ENCODE measurements at places on chromosomes 13 and 19. TPM values are rescaled to one million over a fixed set of nuclear protein-coding genes. Genes with fewer than 3 reads are reported as not detected.

The ALKBH6 gene
- total RNA-seq, result 21.5 TPM

DNA sequence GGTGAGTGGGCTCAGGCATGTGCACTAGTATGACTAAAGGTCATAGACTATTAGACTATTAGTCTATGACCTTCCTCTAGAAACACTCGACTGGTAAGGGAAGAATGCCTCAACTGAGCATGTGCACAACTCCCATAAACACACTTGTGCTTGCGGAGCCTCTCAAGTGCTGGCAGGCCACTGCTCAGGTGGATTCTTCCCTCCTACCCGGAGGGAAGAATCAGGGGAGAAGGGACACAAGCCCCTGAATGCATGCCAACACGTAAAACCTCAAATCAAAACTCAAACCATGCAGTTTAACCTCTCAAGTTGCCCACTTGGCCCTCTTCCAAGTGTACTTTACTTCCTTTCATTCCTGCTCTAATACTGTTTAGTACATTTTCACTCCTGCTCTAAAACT lies 287.6 kb upstream of the SGCG start:
- DNase-seq, result peak; percentile 27

The IFNL1 gene
- not detected for total RNA-seq

DNA sequence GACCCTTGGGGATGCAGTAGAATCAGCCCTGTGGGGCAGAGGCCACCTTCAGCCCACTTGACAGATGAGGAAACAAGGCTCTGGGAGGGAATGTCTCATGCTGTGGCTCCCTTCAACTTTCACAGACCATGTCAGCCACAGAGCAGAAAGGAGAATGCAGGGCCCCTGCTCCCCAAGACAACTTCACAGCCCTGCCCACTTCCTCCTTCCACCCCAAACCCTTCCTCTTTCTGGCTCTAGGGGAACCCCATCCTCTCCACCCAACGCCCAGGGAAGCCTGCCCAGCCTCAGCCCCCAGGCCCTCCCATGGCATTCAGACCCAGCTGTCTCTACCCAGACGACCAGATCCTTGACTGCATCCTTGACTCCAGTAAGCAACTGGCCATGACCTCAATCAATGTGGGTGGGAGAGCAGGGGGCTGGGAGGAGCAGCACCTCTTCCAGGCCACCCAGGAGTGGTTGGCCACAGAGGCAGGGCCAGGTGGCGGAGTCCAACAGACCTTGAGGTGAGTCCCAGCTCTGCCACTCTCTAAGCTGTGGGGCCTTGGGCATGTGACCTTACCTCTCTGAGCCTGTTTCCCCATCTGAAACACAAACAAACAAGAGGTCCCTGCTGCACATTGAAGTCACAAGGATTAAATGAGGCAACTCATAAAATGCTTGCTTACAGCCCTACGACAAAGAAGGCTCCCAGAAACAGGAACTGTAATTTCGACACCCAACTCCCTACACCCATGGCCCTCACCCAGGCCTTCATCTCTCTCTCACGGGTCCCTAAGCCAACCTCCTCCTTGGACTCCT lies 15.8 kb downstream of the DEDD2 start:
- DNase-seq, result no peak

The IGLON5 gene
- not detected for total RNA-seq

The CACNG7 gene
- not detected for total RNA-seq

- no peak for DNase-seq
These were observed 1775.1 kb upstream of the PCDH20 start for GRCh38 chr13:63190742-63191141.

GRCh38 chr13:102947745-102948405 lies 102.0 kb downstream of the ERCC5 start:
- DNase-seq, result no peak

DNA sequence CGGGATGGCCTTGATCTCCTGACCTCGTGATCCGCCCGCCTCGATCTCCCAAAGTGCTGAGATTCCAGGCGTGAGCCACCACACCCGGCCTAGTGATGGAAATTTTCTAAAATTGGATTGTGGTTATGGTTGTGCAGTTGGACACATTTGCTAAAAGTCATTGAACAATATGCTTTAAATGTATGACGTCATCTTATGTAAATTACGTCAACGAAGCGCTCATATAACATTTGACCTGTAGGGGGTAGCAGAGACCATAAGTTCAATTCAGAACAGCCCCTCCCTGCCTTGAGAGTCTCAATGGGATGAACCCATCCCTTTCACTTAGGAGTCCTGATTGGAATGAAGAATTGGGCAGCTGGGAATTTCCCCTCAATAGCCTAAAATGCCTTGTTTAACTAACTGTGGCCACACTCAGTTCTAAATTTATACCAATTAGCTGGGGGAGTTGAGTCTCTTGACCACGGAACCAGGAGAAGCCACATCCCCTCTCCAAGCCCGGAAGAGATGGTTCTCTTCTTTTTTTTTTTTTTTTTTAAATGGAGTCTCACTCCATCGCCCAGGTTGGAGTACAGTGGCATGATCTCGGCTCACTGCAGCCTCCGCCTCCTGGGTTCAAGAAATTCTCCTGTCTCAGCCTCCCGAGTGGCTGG lies 15.2 kb upstream of the TLE6 start:
- DNase-seq, result peak; percentile 78

The LSR gene
- total RNA-seq, result 87.2 TPM

All from kidney (tissue), 22 donors.